ENCODE measurements at places on chromosomes 2 and 18.

DNA sequence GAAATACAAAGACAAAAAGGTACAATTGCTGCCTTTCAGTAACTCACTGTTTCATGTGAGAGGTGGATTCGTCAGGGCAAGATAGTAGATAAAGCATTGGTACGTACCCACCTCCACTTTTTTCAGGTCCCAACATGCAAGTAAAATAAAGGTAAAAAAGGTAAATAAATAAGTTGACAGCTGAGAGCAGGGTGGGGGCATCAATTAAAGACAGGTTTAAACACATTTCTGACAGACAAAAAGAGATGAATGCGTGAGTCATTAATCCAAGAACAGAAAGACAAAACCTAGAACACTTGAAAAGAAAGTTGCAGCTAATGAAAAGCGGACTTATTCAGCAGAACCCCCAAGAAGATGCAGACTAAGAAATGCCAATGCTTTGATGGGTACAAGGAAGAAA lies 979.6 kb upstream of the CDH2 start:
- no peak for DNase-seq

GRCh38 chr18:56289381-56289780 lies 349.0 kb downstream of the TXNL1 start:
- no peak for DNase-seq

DNA sequence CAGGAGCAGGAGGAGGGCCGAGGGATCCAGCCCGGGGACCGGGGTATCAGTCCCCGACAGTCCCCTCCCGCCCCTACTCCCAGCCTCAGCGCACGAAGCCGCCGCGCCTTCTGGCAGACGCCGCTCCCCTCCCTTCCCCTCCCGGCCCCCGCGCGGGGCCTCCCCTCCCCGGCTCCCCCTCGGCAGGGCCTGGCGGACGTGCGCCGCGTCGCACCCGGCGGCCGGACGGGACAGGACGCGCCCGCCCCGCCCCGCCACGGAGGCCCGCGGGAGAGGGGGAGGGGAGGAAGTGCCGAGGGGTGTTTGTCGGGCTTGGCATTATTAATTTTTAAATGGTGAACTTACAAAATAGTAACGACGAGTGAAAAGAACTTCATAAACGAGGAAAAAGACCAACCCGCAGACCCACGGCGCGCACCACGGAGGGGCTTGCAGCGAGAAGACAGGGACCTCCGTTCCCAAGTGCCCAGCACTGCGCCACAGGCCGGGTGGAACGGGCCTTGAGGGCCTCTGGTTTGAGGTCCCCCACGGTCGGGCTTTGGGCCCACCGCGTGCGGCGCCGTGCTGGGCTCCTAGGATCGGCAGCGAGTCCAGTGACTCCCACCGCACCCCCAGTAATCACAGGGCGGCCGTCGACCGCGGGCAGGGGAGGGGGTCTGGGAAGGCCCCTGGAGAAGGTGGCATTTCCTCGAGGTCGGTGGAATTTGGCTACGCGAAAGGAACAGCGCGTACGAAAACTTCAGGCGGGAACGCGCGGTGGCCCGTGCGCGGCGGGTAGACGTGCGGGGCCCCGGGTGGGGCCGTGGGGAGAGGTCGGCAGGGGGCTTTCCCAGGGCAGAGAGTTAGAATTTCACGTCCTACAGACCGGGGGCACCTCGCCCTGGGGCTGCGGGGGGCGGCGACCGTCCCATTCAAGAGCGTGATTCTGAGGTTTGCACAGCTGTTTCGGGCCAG lies 954 bp upstream of the CTDSP1 start:
- DNase-seq: no peak

DNA sequence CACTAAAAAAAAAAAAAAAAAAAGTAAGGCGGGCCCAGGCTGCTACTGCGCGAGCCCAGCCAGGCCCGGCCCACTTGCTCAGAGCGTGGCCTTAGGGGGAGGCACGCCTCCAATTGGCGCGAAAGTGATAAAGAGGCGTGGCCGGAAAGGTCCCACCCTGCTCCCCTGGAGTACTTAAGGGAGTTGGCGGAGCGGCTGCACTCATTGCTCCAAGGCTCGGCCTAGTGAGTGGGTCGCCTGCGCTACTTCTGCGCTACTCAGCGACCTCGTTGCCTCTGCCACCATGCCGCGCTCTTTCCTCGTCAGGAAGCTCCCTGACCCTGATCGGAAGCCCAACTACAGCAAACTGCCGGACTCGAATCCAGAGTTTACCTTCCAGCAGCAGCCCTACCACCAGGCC lies 36.9 kb downstream of the UNC80 start:
- DNase-seq: no peak

- DNase-seq: no peak
Measured at GRCh38 chr18:56804395-56804794, 153.2 kb downstream of the WDR7 start.

DNA sequence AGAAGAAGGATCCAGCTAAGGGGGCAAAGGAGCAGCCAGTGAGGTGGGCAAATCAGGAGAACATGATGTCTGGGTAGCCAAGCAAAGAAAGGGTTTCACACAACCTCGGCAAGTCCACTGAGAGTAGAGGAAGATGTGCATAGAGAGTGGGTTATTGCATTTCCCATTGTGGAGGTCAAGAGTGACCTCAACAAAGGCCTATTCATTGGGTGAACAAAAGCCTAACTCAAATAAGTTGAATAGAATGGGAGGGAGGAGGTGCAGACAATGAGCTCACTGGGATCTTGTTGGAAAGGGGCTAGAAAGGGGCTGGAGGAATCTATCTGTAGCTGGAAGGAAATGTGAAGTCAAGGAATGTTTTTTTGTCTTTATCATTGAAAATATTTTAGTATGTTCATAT lies 14.0 kb upstream of the PDCL3 start:
- no peak for DNase-seq

GRCh38 chr18:64639536-64639935 lies 490.6 kb upstream of the LINC00305 start:
- no peak for DNase-seq

DNA sequence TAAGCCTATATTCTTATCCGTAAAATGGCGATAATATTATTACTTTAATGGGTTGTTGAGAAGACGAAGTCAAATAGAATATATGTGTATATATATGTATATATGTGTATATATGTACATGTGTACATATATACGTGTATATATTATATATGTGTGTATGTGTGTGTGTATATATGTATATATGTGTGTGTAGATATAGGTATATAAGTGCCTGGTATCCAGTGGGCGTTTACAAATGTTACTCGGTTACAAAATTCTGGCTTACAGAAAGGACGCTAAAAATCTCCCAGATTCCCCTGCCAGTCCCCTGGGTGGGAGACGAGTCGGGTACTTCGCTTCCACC lies 295 bp upstream of the MTX2 start:
- no peak for DNase-seq

Measured in NCI-H187 treated with DMSO at 0.1 percent for 48 hours (cell line).